ENCODE measurements at places on chromosomes 5 and 9.

- no peak for DNase-seq
Observed at GRCh38 chr5:90558344-90559192, at the start of gene ADGRV1. ADGRV1 (plus strand) TSS chr5:90558797; CDS start chr5:90558896, 99 bp downstream.

GRCh38 chr5:137937994-137938750, 48.9 kb downstream of the PKD2L2 start:
- no peak for DNase-seq

GRCh38 chr9:81724242-81724889, 35.0 kb upstream of the TLE1 start:
- DNase-seq = no peak

DNA sequence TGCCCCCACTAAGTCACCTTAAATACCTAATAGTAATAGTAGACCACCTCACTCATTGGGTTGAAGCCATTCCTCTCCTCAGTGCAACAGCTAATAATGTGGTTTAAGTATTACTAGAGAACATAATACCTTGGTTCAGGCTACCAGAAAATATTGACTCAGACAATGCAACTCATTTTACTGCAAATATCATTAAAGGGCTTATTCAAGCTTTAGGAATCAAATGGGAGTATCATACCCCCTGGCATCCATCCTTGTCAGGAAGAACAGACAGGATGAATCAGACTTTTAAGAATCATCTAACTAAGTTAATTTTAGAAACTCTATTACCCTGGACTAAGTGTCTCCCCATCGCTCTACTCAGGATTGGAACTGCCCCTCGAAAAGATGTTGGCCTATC, 6.8 kb upstream of the RNF180 start:
- DNase-seq = no peak

GRCh38 chr9:89826186-89826585, 221.4 kb downstream of the GADD45G start:
- DNase-seq = no peak

- DNase-seq = no peak
Observed at GRCh38 chr5:111389390-111390082, 122.8 kb downstream of the STARD4 start.

DNA sequence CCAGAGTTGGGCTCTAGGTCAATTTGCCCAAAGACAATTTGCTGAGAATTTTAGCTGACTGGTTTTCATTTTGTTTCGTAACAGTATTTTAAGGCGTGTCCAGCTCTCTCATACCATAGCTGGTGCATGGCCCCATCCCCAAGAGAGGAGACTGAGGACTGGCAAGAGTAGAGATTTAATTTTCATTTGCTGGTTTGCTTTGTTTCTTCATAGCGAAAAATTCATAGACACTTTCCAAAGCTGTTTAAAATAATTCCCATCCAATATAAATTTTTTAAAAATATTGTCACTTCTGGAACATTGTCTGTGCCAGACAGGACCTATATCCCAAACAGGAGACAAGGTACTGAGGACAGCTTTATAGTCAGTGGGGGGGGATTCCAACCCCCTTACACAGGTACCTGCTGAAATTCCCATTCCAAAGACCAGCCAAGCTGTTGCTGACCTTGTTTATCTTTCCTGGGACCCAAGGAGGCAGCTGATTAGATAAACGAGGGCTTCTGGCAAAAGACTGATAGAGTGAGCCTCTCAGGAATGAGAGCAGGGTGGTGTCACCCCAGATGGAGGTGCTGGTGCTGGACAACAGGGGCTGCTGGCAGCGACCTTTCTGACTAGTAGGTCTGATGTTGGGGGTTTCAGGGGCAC, 6.8 kb upstream of the ANGPTL2 start:
- no peak for DNase-seq

GRCh38 chr9:127139071-127139731, 16.8 kb upstream of the ANGPTL2 start:
- no peak for DNase-seq

- no peak for DNase-seq
Observed at GRCh38 chr5:110965773-110966581, 105.5 kb upstream of the TSLP start.

- DNase-seq = no peak
Observed at GRCh38 chr9:127853312-127854183, 910 bp downstream of the ENG start.

- DNase-seq = no peak
Observed at GRCh38 chr5:128538250-128539037, 399 bp upstream of the FBN2 start.

- no peak for DNase-seq
Observed at GRCh38 chr9:115439641-115440040, 321.7 kb upstream of the TNC start.

GRCh38 chr9:94644543-94644942, 5.2 kb upstream of the FBP1 start:
- DNase-seq = no peak

DNA sequence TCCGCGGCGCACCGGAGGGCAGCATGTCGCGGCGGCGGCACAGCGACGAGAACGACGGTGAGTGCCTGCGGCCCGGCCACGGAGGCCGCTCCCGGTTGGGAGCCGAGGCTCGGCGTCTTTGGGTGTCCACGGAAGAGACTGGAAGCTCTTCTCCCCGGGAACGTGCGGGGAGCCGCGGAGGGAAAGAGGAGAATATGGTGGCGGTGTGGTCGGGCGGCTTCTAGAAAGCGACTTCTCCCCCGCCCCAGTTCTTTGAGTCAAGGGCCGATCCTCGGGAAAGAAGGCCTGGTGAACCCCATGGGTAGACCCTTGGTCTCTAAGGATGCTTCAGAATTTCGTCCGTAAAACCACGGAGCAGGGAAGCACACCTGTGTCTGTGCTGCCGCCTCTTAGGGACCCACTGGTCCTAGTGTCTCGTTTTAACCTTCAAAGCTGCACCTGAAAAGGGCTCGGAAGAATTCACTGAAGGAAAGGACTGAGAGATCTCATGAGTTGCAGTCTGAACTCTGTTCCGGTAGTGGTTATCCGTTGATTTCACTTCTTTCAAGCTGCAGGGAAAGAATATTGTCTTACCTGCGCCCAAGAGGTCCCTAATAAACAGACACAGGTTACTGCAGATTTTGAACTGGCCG, 354 bp downstream of the NCBP1 start:
- DNase-seq = no peak

GRCh38 chr5:153400931-153401330, 89.5 kb upstream of the GRIA1 start:
- no peak for DNase-seq

- DNase-seq = peak; percentile 70
Observed at GRCh38 chr5:132427281-132428146, 58.0 kb downstream of the SLC22A5 start.

- DNase-seq = no peak
Observed at GRCh38 chr9:81671880-81672280, 17.5 kb downstream of the TLE1 start.

DNA sequence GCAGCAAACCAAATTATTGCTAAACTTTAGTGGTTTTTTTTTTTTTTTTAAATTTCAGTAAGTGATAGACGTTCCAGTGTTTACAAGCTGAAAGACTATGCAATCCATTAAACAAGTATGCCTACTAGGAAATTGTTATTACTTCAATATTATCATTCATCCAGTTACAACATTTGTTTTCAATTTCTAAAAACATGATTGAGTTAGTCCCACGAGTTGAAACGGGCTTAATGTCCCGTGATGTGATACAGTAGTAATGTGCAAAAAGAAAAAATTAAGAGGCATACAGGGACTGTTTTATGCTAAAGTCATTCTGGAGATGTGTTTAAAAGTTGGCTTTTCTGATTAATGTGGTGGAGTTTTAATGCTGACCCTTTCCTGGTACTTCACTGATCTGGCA, 550.3 kb upstream of the DMAC1 start:
- DNase-seq = no peak

DNA sequence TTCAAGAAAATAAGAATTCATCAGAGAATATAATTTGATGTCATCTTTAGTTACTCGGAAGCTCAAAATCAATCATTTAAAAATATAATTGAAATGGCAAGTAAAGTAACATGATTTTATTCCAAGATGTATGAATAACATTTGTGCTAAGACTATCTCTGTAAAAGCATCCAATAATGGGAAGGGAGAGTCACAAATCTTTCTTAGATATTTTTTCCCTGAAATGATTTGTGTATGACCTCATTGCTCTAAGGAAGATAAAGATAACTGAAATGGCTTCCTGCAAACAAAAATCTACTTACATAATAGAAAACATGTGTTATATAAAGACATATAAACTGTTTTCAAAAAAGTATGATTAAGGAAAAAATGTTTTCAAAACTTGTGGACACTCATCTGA, 97.4 kb upstream of the FGF10 start:
- DNase-seq = no peak

- DNase-seq = no peak
Observed at GRCh38 chr5:72558383-72558782, 51.2 kb upstream of the ZNF366 start.

DNA sequence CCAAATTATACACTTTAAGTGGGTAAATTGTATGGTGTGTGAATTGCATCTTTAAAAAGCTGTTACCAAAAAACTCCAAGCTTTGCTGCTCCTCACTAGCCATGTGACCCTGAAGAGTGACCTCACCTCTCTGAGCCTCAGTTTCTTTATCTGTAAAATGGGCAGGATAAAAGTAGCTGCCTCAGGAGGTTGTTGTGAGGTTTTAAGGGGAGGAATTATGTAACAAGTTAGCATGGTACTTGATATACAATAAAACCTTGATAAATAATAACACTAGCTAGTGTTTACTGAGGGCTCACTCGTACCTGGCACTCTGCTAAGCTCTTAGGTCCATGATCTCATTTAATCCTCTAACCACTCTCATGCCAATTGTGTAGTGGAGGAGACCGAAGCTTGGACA, 19.0 kb upstream of the PHF19 start:
- DNase-seq = no peak

- DNase-seq = no peak
Observed at GRCh38 chr5:150454492-150455229, 5.1 kb upstream of the RPS14 start.

DNA sequence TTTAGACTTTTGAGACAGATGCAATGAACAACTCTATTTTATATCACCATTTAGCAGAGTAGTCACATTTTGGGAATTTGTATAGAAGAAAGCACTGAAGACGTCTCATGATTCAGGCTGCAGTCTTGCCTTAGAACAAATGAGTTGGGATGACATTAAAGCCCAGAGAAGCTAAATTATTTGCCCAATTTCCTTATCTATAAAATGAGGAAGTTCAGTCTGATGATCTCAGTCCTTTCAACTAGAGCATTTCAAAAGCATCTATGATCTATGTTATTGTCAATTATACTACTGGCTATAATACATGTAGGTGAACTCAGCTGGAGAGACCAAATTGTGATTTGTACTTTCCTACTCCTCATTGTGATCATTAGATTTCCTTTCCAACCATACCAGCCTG, 154.1 kb downstream of the OSTF1 start:
- DNase-seq = no peak

GRCh38 chr9:38336341-38336740, 56.2 kb upstream of the ALDH1B1 start:
- no peak for DNase-seq

GRCh38 chr9:2743937-2744529, 26.7 kb downstream of the KCNV2 start:
- DNase-seq = no peak

DNA sequence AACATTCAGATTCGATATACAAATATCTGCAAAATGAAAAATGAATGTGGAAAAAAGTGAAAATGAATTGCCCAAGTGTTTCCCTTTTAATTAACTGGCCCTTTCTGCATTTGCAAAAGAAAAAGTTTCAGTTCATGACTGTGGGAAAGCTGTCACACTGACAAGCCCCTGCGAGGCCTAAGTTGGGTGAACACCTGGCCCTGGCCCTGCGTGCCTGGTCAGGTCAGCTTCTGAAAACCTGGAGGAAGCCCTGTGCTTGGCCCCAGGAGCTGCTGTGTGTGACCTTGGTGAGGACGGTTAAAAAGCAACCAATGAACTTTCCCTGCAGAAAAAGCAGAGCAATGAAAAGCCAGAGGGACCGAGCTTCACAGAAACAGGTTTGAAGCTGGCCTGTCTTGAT, 41.0 kb upstream of the SHC3 start:
- no peak for DNase-seq

DNA sequence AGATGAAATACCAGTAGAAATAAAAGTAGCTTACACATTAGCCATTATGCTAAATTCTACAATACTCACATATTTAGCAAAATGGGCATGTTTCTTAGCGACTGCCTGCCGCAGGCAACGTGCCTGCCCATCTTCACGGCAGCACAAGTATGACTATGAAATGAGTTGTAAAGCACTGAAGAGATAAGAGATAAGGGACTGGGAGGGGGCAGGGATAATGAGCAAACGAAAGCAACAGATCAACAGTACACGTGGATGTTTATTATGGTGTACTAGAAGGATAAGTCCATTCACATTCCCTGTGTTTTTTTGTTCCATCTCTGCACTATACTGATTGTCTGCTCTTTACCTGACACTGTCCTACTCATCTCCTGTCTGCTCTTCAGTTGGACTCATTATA, 44.1 kb upstream of the KCNN2 start:
- DNase-seq = no peak

- DNase-seq = peak; percentile 22
Observed at GRCh38 chr9:136847826-136848392, 1.3 kb upstream of the PHPT1 start.
